ENCODE measurements at places on chromosomes 16 and 17.

DNA sequence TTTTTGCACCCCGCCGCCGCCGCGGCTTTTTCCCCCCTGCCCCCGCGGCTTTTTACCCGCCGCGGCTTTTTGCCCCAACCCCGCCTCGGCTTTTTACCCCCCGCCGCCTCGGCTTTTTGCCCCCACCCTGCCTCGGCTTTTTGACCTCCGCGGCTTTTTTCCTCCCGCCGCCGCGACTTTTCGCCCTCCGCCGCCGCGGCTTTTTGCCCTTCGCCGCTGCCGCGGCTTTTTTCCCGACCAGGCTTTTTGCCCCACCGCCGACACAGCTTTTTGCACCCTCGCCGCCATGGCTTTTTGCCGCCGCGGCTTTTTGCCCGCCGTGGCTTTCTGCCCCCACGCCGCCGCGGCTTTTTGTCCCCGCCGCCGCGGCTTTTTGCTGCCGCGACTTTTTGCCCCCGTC is 137.0 kb upstream of the TP53TG3D start:
- DNase-seq, result no peak

DNA sequence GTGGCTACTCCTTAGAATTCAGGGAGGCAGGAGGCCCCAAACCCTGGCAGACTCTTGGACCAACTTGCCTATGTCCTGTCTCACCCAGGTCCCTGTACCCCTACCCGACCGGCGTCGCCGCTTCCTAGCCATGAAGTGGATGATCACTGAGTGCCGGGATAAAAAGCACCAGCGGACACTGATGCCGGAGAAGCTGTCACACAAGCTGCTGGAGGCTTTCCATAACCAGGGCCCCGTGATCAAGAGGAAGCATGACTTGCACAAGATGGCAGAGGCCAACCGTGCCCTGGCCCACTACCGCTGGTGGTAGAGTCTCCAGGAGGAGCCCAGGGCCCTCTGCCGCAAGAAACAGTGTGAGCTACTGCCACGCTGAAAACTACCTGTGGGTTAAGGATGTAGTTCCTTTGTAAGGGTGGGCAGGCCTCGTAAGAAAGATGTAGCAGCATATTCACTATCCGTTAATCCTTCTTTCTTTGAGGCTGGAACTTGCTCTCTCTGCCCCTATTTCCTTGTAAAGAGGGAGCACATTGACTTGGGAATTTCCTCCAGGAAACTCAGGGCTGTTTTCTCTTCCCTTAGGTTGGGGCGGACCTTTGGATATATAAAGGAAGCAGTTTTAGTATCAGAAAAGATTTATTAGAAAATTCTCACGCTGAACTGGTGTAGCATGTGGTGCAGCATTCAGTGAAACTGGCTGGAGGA is 4.1 kb downstream of the MRPS7 start:
- DNase-seq, result no peak

DNA sequence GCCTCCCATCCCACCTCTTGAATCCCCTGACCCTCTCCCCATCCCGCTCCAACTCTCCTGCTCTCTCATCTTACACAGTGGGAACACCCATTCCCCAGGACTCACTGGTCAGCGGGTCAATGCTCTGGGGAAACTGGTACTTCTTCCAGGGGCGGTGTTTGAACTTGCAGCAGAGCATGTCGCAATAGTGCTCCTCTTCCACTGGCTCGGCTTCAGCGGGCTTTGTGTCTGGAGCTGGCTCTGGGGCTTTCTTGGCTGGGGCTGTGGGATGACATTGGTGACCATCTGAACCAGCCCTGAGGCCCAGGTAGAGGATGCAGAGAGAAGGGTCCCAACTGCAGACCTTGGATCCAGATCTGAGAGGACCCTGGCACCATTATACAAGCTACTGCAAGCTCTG is 51.9 kb downstream of the CNGB1 start:
- DNase-seq, result no peak

GRCh38 chr16:15051387-15051951 is 4.4 kb downstream of the NTAN1 start:
- DNase-seq, result no peak

DNA sequence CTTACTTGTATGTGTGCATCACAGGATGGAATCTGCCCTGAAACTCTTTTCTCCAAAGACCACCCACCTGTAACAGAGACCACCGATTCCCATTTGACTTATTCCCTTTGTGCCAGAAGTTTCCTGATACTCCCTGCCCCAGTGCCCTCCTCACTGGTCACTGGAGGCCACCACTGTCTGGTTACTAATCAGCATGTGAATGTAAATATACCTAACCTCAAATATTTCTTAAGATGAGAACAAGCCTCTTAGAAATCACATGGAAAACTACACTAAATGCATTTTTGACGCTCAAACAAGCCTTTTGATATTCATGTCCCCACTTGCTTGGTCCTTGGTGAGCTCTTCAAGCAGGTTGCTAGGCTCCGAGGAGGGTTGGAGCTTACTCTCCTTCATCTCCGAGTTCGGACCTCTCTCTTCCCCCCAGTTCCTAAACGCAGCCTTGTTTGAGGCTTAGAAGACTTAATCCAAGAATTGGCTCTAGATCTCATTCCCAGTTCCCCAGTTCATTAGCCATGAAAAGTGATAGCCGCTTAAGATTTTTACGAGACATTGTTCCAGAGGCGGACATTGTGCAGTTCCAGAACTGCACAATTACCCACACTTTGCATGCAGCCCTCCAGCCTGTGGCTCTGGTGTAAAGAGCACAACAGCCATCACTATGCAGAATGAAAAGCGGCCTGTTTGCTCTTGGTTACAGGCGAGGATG is 579.2 kb upstream of the PSMD7 start:
- DNase-seq, result no peak

DNA sequence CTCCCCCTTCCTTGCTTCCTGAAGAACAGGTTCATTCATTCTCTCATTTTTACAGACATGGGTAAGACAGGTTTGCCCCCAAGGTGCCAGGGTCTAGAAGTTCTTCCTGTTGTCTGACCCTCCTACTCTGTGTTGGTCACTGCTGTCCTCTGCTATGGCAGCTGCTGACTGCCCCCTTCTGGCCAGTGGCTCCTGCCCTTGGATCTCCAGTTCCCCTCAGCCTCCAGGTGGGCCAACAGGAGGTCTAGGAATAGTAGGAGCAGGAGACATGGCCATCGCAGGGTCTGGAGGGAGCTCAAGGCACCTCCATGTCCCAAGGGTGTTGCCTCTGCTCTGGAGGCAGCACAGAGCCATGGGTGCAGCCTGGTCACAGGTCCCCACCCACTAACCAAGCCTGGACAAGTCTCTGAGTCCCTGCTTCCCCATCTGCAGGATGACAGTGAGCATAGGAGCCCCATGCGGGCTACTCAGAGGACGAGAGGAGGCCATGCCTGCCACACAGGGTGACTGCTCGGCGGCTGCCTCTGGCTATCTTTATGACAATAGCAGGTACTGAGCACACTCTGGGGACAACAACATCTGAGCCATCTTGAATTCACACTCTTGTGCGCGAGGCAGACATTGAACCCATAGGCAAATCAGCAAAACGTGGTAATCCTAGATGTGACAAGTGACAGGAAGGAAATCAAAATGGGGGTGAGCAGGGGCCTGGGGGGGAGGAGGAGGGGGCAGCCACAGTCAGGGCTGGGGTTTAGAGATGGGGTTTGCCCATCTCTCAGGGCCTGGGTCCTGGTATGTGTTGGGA is 27.0 kb upstream of the NXPH3 start:
- DNase-seq, result no peak

DNA sequence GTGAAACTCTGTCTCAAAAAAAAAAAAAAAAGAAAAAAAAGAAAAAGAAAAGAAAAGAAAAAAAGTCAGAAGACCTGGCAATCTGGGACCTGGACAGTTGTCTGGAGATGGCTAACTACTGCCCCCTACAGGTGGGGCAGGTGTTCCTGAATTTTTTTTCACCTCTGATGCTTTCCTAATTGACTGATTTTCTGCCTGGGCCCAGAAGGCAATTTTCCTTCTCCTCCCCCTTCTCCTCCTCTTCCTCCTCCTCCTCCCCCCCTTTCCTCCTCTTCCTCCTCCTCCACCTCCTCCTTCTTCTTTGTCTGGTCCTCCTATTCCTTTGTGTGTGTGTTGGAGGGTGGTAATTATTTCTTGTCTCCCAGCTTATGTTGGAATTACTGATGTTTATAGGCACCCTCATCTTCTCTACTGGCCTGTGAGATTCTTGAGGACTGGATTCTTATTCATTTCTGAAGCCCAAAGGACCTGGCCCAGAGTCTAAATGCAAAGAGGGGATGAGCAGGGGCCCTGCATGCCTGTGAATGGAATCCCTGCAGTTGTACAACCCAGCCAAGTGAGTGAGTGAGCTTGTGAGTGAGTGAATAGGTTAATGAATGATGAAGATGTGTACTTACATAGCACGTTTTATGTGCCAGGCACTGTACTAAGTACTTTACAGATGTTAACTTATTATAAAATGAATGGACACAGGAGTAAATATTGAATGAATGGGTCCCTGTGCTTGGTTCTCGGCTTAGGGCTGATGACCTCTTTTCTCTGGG is 26.9 kb downstream of the IRX5 start:
- no peak for DNase-seq

GRCh38 chr17:63039899-63040602 is 74.0 kb downstream of the TANC2 start:
- no peak for DNase-seq

DNA sequence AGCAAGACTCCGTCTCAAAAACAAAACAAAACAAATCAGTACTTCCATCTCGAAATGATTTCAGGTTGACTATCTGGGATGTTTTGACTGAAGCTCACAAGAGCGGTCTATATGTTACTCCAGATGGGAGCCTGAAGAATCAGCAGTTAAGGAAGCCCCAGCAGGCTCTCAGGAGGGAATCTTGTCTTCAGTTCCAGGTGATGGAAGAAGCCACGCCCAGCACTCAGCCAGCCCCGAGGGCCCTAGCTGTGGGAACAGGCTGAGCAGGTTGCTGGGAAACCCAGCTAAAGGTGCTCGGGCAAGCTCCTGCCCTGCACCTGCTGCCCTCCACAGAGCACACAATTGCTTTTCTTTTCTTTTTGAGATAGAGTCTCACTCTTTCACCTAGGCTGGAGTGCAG is 32.4 kb downstream of the WIPI1 start:
- DNase-seq, result no peak

GRCh38 chr16:1323296-1324239 is 9.9 kb upstream of the BAIAP3 start:
- no peak for DNase-seq

DNA sequence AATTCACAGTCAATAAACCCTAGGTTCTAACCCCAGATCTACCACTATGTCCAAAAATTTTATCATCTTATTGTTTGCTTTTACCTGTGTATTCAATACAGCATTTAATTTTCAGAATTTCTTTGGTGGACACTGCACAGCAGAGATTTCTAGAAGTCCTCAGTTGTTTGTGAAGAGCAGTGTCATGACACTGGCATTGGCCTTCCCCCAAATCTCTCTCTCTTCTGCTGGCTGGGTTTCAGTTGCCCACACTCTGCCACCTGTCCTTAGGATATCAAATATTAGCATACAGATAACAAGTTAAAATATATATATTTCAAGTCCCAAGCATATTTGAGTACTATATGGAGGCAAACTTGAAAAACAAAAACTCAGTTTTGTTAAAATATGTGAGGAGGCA is 2.0 kb upstream of the THUMPD1 start:
- DNase-seq, result no peak

DNA sequence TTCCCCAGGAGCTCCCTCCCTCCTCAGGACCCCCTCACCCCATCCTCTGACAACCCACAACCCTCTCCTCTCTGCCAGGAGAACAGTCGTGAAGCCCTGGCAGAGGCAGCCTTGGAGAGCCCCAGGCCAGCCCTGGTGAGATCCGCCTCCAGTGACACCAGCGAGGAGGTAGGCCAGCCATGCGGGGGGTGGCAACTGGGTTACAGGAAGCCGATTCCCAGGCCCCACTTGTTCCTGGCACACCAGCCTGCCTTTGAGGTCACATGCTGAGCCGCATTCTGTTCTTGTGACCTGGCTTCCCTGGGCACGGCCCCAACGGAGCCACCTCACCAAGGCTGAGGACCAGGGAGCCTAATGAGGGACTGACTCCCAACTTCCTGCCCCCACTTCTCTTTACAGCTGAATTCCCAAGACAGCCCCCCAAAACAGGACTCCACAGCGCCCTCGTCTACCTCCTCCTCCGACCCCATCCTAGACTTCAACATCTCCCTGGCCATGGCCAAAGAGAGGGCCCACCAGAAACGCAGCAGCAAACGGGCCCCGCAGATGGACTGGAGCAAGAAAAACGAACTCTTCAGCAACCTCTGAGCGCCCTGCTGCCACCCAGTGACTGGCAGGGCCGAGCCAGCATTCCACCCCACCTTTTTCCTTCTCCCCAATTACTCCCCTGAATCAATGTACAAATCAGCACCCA is 7.9 kb downstream of the NAT9 start:
- no peak for DNase-seq

DNA sequence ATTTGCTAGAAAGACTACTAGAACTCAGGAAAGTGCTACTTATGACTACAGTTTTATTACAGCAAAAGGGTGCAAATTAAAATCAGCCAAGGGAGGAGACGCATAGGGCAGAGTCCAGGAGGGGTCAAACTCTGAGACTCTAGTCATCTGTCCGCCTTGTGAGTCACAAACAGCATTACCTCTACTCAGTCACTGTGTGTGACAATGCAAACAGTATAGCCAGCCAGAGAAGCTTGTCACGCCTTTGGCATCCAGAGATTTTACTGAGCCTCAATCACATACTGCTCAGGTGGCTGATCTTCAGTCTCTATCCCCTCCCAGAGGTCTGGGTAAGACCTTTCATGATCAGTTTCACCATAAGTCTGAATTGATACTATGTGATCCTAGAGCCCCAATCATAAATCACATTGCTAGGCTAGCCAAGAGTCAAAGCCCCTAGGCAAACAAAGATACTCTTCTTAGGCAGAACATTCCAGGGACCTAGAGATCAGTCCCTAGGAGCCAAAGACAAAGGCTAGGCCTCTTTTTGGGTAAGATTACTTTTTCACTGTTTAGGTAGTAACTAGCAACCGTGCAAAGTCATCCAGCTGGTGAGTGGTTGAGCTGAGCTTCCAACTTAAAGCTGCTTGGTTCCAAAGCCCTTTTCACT is 48.8 kb upstream of the CLEC19A start:
- DNase-seq, result no peak

DNA sequence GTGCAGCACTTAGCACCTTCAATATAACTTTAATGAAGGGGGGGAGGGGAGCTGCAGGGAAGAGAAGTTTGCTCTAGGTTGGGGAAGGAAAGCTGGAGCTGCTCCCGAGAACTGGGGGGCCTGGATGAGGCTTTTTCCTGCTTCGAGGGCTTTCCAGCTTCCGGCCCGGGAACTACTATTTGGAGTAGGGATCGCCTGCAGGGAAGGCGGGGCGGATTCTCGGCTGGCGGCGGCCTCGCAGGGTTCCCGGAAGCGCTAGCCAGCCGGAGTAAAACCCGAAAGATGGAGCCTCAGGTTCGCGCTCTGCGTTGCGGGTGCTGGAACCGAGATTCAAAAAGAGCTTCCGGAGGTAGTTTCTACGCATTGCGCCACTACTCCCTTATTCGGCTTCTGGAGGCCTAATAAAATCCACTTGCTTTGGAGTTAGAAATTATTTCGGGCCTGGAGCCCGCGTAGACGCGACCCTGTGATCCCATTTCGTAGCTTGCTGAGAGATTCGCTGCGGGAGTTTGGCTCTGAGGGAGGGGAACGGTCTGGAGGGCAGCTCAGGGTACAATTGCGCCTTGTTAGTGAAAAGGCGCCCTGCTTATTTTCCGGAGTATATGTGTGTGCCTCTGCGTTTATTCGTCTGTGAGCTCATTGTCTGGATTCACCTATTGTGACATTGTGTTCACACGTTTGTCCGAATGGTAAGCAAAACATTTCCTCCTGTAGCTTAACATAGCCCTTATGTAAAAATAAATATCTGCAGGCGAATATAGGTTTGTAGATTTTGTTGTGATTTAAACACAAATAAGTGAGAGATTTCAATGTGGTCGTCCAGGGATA is 652 bp downstream of the PRAC2 start:
- DNase-seq, result no peak
